GM12878 (cell line): ENCODE measurements at places on chromosomes 11 and 22.

- DNase-seq: no peak
Observed at GRCh38 chr11:128705124-128705920, 11.4 kb downstream of the FLI1 start.

DNA sequence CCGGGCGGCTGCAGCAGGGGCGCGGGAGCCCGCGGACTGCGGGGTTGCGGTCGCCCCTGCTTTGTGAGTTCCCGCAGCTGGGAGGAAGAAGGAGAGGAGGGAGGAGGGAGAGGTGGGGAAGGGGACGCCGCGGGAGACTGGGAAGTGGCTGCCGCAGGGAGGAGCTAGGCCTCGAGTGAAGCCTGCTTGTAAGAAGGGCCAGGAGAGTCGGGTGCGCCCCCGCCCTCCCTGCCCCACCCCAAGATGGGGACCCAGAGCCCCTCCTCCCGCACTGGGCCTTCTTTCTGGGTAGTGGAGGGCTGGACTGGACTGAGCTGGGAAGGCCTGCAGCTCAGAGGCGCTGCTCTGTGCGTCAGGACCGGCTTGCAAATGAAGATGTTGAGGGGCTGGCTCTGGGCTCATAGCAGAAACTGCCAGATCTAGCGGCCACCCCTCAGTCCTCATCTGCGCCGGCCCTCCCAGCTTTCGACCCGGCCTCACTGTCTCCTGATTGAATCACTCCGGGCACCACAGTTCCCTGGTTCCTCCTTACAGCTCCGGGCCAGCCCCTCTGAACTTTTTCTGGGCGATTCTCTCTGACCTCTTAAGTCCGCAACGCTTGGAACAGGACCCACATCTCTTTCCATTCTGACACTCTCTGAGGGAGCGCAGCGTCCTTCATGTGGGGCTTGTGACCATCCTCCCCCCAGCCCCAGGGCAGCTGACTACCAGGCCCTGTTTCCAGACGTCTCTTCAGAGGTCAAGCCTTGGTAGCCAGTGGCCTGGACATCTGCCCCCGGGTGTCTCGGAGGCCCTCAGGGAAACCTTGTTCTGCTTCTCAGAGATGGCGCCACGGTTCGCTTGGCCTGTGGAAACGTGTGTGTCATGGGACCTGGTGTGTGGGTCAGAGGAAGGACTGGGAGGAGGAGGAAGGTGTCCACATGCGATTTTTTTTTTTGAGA is 21.9 kb downstream of the SERPINH1 start:
- no peak for DNase-seq

DNA sequence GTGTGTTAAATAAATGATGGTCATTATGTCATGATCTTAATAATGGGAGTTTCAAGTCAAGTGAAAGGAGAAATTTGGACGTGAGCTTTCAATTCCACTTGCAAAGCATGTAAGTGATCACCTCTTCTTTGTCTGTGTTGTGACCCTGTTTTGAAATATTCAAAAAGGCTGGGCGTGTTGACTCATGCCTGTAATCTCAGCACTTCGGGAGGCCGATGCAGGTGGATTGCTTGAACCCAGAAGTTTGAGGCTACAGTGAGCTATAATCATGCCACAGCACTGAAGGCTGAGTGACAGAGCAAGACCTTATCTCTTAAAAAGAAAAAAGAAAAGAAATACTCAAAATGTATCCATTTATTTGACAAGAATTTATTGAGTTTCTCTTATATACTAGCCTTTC is 32.9 kb upstream of the EED start:
- DNase-seq: peak; percentile 74

- no peak for DNase-seq
Observed at GRCh38 chr11:50102916-50103315, 70.2 kb downstream of the OR4C45 start.

GRCh38 chr11:111631666-111632039 is 29.4 kb downstream of the SIK2 start:
- no peak for DNase-seq

- no peak for DNase-seq
Observed at GRCh38 chr11:22304337-22304961, 33.7 kb upstream of the SLC17A6 start.

DNA sequence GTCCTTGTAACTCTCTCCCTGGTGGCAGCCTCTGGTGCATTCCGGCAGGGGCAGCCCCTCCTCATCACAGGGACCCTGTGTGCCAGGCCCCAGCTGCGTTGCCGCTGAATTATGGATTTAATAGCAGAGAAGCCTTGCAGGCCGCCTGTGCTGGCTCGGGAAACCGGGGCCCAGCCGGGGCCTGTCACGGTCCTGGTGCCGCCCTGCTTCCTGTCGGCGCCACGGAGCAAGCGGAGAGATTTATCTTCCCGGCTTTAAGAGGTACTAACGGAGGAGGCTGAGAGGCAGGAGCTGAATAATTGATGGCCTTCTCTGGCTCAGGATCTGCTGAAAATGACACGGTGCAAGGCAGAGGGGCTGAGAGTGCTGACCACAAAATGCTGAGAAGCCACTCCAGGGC is 54.0 kb upstream of the CCDC188 start:
- DNase-seq: no peak

GRCh38 chr11:130300567-130300966 is 14.2 kb downstream of the ZBTB44 start:
- DNase-seq: no peak

DNA sequence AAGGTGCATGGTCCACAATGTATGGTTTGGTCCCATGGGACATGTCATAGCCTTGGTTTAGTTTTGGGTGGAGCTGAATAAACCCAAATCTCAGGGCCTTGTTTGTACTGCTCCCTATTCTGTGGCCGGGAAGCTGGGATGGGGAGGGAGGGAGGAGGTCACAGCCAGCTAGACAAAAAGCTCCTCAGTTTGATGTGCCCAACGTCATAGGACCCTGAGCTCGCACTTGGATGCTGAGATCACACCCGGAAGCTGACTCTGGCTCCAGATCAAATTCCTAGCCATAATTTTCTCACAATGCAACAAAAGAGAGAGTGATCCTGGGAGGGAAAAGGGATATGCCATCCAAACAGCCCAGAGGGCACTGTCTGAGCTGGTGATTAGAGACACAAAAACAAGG is 1.5 kb downstream of the HSPB2 start:
- DNase-seq: no peak

DNA sequence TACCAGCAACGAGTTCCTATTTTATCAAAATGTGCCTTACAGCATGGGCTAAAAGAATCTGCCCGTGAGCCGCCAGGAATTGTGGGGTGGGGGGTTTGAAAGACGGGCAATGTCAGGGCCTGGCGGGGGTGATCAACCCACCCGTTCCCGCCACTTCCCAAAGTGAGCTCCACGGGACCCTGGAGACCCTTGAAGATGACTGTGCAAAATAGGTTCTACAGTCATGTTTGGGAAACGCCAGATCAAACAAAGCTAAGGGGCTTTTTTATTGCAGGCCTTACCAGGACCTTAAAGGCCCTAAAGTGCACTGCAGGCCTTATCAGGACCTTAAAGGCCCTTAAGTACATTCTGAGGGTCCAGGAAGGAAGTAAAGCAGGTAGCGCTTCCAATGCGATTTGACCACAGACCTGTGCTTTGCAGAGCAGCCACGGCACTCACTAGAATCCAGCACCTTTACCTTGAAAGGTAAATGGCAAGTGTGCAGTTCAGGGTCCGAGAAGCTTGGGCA is 404.1 kb downstream of the SHANK2 start:
- DNase-seq: no peak

DNA sequence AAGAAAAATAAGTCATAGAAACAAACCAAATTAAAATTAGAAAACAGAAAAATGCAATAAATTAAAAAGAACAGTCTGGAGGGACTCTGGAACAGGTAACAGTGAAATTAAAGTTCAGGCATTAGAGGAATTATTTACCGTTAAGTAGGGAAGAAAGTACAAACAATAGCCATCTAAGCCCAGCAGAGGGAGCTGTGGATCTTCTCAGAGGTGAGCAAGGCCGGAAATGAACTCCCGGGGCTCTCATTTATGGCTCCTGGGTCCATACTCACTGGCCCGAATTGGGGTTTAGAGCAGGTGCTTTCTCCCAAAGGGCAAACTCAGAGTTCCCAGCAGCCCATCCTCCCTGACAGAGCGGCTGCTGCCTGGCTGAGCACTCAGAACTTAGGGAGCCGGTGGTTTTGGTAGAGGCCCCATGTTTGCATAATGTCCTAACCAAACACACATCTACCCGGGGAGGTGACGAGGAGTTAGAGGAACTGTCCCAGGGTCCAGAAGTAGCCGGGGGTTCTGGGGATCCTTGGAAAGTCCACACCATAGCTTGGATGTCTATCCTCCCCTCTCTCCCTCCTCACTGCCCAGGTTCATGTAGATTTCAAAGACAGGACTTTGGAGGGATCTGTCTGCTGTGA is 87.8 kb upstream of the VPREB1 start:
- DNase-seq: peak; percentile 59

- DNase-seq: no peak
Observed at GRCh38 chr22:40813912-40814315, 5.2 kb downstream of the SLC25A17 start.

DNA sequence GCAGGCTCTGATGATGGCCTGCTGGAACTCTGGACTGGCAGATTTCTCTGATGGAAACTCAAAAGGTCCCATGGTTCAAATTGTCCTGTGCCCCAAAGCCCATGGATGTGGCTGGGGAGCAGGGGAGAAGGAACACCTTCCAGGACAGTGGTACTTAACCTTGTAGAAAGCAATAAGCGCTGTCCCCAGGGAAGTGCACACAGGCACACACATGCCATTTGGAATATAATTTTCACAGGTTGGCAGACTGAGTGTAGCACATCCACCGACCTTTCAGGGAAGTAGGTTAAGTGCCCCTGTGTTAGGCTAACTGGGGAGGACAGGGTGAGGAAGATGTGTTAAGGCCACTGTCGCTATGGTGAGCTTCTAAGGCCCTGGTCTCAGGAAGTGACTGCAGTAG is 17.8 kb downstream of the DDX25 start:
- no peak for DNase-seq
